ENCODE measurements at places on chromosomes 5 and 9.

DNA sequence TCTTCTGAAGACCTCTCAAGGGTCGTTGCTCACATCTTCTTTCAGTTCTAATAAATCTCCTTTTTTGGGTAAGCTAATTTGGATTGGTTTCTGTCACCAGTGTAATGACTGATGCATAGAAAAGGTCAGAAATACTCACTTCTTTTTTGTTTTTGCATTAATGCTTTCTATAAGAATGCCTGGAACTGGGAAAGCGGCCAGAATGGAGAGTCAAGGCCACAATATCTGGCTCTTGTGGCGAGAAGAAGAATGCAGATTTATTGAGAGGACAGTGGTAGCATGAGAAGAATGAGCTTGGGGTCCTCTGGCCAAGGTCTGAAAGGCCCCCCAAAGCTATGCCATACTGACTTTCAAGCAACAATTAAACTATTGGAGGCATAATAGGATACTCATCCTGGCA lies 88.0 kb upstream of the SLC12A2 start:
- no peak for DNase-seq

DNA sequence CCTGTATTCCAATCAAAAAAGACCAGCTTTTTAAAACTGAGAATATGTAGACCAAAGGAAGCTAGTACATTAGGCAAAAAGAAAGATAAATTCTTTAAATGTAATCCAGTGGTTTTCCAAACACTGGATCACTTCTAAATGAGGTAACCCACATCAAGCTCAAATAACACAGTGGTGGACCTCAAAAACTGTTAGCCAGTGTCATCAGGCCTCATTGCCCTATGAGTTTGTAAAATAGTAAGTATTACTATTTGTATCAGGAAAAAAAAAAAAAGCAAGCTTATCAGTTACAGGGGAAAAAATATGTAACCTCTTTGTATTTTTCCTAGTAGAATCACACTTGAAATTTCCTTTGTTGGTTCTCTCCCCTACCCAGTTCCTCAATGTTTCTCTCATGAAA lies 6.7 kb downstream of the MTX3 start:
- no peak for DNase-seq

- DNase-seq, result no peak
These were observed 54.6 kb upstream of the ELL2 start for GRCh38 chr5:96016216-96016615.

DNA sequence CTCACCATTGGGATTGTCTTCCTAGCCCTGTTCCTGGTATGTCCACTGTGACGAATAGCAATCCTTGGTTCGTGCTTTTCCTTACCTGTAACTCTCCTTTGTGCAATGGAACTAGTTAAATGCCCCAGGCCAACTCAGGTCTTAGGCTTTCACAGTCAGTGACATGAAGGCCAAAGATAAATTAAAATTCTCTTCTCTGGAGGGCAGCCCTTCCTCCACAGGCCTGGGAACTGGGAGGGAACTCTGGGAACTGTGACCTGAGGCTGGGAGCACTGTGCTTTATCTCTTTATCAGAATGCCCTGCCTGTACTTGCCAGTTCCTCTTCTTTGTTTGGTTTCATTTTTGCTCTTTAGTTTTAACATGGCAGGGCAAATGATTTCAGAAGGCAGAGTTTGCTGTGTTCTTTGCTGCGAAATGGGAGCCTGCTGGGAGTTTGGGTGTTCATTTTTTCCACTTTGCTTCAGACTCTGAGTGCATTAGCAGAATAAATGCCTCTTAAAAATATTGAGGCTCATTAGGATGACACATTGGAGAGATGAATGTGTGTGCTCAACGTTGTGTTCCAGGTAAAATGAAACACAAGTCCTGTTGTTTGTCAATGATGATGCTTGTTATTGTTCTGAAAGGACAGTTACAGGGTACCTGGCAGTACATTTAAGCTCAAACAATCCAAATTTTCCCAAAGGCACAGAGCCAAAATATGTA lies 118.1 kb downstream of the NUDT12 start:
- DNase-seq, result no peak

- DNase-seq, result no peak
These were observed 58.1 kb downstream of the TSSK1B start for GRCh38 chr5:113376640-113377039.

GRCh38 chr5:107395632-107396350 lies 274.9 kb downstream of the EFNA5 start:
- no peak for DNase-seq

DNA sequence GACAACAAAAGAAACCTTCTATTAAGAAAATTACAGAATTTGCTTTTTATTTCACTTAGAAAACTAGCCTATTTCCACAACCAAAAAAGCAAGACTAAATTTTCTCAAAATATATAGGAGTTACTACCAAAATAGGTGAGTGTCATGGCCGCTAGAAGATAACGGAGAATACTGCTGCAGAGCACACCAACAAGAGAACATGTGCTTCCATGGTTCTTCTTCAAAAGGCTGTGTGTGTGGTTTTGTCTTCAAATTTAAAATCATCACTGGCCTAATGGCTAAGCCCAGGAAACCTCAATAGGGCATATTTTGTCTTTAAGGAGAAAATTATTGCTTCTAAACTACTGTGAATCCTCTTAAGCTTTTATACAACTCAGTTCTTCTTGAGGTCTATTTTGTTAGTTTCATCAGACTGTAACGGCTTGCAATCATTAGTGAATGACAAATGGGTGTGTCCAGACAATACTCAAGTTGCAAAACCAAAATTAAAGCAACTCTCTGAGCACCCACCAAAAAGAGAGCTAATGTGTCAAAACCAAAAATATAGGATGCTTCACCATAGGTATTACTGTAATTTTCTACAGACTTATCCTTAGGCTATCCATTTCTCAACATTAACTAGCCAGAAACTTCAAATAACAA lies 3.3 kb downstream of the SETX start:
- no peak for DNase-seq

GRCh38 chr5:102771435-102771834 lies 16.3 kb downstream of the PAM start:
- no peak for DNase-seq

DNA sequence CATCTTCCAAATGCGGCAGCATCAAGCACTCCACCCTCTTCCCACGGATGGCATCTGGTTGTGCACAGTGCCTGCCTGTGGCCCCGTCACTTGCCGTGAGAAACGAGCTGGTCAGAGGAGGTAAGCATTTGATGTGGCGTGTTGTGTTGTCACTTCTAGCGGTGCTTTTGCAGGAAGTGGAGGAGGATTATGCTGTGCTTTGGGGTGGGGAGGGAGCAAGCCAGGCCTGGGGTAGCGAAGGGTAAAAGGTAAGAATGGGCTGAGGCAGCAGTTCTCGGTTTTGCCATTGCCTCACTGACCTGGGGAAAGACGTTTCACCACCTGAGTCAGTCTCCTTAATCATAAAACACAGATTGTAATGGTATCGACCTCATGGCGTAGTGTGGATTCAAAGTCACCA lies 2.3 kb upstream of the POMT1 start:
- DNase-seq, result no peak

- no peak for DNase-seq
These were observed 44.5 kb upstream of the CDH6 start for GRCh38 chr5:31148959-31149475.

GRCh38 chr5:126562823-126563222 lies 32.2 kb downstream of the ALDH7A1 start:
- no peak for DNase-seq

DNA sequence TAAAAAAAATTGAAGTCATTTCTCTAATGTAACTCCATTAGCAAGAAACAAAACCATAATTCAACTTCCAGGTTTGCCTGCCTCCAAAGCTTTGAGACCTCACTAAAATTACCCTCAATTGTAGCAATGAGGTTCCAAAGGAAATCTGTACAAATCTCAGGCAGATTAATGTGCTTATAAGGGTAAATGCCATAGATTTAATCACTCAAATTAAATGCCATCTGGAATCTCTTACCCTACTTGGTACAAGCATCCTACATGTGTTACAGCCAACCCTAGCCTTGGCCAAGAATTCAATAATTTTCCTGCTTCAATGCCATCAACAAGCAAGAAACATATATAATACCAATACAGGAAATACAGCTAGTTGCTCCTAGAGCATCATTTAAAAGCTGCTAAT lies 452.8 kb downstream of the RAB3C start:
- peak; percentile 46 for DNase-seq

GRCh38 chr5:146965761-146966659 lies 87.5 kb upstream of the PPP2R2B start:
- peak; percentile 82 for DNase-seq

DNA sequence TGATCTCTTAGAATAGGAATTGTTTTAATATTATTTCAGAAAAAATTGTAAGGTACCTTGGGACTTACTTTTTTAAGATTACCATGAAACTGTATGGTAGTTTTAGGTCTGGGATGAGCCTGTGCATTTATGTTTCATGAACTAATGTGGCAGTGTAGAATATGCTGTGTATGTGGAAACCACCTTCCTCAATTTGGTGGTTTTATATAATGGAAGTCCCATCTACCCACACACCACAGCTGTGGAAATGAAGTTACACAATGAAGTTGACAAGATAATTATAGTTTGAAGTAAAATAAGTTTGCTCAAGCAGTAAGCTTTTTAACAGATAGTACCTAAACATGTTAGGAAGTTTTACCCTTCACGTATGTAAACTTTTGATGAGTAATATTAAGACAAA lies 24.4 kb downstream of the WDR36 start:
- no peak for DNase-seq

DNA sequence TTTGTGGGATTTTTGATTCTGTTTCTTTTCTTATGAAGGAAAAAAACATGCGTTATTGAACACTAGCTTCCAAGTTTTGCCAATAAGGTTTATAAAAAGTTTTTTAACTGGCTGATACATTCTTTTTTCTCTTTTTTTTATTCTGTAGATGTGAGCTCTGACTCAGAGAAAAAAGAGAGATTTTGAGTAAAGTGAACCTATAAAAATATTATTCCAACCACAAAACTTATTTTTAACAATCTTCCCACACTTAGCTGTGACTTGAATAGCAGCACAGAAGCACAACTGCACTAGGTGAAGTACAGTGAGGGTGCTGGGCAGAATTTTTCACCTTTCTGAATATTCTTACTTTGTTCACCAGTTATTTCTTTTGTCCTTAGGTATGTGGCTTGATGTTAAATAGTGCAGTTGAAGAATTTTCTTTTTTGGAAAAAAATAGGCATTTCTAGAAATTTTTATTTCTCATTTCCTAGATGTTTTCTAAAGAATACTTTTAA lies 41.6 kb downstream of the CHSY3 start:
- DNase-seq, result no peak

DNA sequence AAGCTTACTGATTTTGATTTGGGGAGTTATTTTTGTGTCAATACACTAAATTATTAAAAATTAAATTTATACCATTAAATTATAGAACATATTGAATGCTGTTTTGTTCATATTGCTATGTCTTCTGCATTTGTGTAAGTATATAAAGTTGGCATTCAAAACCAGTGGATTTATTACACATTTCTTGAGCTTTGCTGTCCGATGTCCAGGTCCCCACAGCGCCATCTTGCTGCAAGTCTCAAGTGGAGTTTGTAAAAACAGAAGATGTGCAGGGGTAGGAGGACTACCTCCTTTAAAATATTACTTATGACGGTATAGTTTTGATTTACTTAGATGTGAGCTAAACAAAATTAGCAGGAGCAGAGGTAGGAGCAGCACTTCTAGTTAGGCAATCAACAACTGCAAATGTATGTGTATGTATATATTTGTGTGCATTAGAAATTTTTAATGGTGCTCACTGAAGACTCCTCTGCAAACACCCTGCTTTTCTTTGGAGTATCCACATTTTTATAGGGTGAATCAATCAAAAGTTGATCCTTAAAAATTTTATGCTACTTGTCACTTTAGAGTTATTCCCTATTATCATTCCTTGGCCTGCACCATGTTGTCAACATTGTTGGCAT lies 37.4 kb downstream of the CPEB4 start:
- no peak for DNase-seq

GRCh38 chr5:16909464-16909863 lies 26.6 kb downstream of the MYO10 start:
- no peak for DNase-seq
